ENCODE measurements at places on chromosomes 11 and 22.

DNA sequence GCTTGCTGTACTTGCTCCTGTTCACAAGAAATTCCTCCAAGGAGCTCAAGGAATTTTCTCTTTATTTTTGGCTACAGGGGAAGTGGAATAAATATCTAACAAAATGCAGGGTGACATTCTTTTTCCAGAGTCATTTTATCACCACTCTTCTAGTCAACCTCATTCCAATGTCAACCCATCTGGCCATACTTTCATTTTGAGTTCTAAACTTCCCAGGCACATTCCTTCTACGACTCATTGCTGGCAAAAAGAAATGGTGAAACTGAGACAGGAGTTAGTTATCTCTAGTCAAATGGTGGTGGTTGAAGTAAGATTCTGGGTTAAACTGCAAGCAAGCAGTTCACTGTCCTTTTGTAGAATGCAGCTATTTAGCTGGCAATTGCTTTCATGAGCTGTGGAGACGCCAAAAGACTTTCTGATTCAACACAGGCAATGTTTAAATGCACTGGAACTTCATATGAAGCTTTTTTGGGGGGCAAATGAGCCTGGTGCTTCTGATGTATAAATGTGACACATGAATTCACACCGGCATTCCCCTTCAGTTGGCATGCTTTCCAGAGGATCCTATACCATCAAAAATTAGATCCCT, 304.6 kb downstream of the CADM1 start:
- peak; percentile 78 for DNase-seq

GRCh38 chr11:47415949-47416472, 7.6 kb downstream of the SLC39A13 start:
- peak; percentile 94 for DNase-seq

DNA sequence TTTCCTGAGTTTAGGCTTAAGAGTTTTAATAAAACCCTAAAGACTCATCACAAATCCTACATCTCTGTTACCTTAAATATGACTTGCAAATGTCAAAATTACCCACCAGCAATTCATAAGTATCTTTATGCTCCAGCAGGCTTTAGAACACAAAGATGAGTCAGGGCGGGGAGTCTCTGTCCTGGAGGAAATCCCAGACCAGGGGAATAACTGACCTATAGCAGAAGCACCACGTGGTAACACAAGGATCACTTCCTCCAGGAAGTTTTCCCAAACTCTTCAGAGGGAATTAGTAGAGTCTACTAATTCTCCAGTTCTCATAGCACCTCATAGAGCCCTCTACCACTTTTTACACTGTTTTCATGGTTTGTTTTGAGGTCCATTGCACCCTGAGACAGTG, 217.0 kb downstream of the NAV2 start:
- DNase-seq = peak; percentile 70

GRCh38 chr11:85826116-85826855, 15.3 kb upstream of the SYTL2 start:
- peak; percentile 38 for DNase-seq

- peak; percentile 27 for DNase-seq
Observed at GRCh38 chr22:43110444-43110926, at the start of gene BIK. TSS of gene BIK (plus strand) at chr22:43110750. CDS start at chr22:43124023, 13,273 bp downstream.

DNA sequence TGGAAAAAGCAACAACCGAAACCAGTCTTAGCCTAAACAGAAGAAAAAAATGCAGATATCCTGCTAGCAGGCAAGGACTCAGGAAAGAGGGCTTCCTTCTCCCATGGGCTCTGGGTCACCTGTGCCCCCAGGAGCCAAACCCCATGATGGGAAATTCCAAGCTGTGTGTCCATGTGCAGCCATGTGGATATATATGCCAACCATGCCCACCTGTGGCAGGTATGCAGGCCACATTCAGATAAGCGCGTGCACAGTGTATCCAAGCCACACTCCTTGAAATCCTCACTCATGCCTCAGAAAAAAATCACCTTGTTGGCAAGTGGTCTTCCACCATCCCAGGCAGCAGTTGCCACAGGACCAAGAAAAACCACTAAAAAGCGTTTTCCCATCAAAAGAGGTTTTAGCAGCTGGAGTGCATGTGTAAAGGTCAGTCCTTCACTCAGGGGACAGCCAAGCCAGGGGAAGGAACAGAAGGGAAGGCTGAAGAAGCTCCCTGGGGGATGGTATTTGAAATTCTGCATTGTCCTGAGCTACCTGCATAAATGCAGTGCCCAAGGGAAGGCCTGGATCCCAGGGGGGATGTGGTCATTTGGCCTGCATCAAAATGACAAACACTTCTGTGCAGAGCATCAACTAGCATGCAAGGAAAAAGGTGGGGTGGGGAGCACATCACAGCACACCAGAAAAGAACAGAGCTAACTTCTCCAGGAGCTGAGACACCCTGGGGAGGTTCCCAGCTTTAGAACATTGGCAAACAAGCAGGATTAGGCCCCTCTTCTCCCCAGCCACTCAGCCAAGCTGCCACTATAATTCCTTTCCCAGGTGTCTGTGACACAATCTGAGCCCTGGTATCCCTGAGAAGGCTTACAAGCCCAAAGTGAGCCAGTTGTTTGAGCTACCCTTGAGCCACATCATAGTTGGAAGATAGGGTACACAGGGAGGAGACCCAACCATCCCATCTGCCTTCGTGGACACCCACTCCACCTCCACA, 76.2 kb downstream of the GALNT18 start:
- DNase-seq = no peak

DNA sequence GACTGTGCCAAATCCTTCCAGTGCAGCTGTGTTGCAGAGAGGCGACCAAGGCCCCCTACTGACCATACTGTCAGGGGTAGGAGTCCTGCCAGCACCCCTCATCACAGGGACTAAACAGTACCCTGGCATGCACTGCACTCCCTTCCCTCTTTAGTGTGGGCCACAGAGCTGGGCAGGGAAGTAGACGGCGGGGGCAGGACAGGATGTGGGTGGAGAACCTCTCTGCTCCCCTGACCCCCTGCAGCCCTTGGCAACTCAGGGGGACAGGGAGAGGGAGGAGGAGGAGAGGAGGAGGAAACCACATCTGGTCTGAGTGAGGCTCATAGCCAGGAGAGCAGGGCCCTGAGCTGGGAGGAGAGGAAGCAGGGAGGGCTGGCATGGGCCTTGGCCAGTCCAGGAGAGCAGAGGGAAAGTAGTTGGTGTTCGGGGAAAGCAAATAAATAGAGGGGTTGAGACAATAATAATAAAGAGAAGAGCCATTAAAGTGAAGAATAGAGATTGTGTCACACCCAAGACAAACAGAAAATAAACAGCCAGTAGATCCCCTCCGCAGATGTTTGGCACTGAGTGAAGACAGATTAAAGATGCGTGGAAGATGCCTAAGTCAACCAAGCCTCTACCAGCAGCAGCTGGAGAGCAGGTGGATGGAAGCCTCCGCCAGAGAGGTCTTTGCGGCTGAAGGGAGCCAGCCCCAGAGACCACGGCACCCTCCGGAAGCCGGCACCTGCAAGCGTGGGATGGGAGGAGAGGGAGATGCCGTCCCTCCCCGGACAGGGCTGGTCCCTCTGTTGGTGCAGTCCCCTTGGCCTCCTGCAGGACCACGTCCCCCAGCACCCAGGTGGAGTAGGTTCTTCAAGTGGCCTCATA, 61.5 kb downstream of the RPUSD4 start:
- DNase-seq = no peak

DNA sequence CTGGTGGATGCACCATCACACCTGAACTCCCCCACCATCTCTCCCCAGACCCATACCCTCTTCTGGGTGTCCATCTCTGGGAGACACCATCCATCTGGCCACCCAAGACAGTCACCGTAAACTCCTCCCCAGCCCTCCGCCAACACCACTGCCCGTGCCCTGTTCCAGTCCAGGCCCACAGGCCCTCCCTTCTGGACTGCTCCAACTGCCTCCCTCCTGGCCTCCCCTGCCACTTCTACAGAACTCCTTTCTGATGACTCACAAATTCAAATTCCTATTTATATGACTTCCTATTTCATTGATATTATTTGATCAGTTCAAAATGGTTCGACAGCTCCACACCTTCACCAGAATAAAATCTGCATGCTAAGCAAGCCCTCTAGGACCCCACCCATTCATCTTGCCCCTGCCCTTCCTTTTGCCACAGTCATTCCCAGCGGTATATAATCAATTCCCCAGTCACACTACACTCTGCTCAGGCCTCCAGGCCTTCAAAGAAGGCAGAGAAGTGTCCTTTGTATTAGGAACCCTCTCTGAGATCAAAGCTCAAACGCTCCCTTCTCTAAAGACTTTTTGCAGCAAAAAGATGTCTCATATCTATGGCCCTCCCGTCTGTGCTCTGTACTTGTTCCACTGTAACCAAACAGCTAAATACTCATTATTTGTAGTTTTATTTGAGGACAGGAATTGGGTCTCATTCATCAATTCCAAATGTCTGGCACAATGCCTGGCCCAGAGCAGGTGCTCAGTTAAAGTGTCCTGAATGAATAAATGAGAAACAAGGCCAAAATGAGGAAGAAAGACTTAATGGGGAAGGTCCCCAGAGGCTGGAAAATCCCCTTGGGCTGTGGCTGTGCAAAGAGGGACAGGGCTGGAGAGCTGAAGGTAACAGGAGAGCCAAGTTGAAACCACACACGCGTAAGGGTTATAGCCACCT, 29.0 kb downstream of the MYH9 start:
- peak; percentile 69 for DNase-seq

- no peak for DNase-seq
Observed at GRCh38 chr11:120054016-120054752, 83.7 kb downstream of the TRIM29 start.

- DNase-seq = peak; percentile 86
Observed at GRCh38 chr11:62880231-62880802, 379 bp upstream of the SLC3A2 start.

- DNase-seq = peak; percentile 23
Observed at GRCh38 chr11:3021125-3021524, 29.0 kb upstream of the NAP1L4 start.

- no peak for DNase-seq
Observed at GRCh38 chr11:7574491-7575130, 60.8 kb downstream of the PPFIBP2 start.

DNA sequence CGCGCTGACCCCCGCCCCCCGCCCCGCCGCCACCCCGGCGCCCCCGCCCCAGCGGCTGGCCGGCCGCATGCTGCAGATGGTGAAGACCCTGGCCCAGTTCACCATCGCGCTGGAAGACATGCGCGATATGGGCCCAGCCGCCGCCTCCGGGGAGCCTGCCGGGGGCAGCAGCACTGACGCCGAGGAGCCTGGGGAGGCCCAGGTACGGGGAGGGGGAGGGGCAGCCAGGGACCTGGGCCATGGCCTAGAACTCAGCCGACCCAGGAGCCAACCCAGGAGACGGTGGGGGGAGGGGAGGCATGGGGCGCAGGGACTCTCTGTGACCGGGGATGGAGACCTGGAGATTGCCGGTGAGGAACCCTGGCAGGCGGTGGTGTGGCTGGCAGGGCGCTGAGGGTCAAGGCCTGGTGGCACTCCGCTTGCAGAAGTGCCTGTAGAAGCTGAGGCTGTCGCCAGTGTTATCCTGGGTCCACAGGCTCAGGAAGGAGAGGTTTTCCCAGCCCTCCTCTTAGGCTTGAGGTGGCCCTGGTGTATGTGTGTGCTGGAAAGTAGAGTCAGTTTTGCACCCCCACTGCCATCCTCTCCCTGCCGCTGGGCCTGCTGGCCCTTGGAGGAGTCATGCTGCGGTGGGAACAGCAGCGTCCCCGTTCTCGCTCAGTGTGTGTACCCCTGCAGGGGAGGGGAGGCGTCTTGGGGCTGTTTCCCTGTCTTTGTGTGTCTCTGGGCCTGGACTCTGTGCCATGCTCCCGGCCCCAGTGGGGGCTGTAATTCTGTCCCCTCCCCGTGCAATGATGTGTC, 32.9 kb upstream of the RELT start:
- no peak for DNase-seq

GRCh38 chr11:98027652-98028051, 993.1 kb upstream of the CNTN5 start:
- DNase-seq = no peak

DNA sequence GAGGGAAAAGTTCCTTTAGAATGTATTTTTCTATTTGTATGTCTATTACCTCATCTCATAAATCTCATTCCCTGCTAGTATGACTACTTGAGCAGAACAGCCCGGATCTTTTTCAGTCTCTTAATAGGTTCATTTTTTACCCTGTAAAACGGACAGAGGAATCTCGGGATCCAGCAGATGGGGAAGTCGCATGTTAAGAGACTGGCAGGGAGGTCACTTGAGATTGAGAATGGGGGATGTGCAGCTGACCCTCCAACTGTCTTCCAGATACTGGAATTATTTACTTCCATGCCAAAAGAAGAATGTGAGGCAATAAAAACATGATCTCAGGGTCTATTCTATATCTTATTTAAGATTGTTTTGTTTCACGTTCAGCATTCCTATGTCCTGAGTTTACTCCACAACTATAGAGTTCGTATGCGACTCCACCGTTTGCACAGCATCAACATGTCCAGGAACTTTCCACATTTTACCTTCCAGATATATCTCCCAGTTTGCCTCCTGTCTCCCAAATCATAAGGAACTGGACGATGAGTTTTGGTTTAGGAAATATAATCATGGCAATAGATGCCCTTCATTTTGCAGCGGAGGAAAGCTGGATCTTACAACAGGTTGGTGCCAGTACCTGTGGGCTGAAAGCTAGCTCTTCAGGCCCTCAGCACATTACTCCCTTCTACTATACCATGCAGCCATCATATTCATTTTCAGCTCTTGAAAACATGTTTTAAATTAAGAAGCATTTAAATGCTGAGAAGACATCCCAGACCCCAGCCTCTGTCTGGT, 181.5 kb downstream of the MAML2 start:
- peak; percentile 55 for DNase-seq

DNA sequence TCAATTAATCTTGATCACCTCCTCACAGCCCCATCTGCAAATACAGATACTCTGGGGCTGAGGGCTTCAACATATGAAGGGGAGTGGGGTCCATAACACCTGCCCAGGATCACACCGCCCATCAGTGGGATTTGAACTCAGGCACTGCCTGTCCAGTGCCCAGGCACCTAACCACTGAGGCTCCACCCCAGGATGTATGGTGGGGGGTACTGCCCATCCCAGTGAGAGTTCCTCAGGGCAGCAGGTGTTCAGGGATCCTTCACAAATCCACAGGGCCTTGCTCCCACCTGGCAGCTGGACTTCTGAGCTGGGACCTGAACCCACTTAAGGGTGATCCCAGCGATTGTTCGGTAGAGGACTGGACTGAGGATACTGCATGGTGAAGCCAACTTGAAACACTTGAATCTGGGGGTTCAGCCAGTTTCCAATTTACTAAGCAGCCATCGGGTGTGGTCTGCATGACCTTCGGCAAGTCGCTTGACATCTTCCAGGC, 33.3 kb downstream of the PRDM11 start:
- DNase-seq = no peak

- DNase-seq = no peak
Observed at GRCh38 chr11:63931045-63931444, 7.8 kb upstream of the NAA40 start.

DNA sequence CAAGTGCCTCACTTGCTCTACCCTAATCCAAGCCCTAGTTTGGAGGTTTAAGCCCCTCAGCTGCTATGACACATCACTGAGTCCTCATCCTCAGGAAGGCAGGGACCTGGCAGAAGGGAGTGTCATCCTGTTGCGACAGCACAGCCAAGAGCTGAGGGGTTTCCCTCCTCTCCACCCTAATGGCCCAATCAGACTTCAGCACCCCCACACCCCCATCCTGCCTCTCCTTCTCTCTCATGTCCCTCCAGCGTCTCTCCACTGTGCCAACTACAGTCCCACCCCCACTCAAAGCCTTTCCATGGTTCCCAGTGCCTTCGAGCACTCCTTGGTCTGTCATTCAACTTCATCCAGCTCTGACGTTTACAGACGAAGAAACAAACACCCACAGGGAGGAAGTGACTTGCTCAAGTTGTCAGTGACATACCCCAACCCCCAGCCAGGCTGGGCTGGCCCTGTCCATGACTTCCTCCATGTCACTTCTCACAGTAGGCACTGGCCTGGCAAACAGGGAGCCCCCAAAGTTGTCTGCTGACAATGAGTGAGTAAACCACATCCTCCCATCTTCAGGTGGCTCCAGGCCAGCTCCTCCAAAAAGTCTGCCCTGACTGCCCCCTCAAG, 15.6 kb downstream of the ARAP1 start:
- DNase-seq = peak; percentile 39

Data from fibroblast of lung (primary cell).